Stimulated activated CD4-positive, alpha-beta T cell treated with anti-CD3 and anti-CD28 coated beads, TNF-alpha, amount 100 ng/mL, for 1 hour (primary cell): ENCODE measurements at places on chromosomes 1 and 21.

DNA sequence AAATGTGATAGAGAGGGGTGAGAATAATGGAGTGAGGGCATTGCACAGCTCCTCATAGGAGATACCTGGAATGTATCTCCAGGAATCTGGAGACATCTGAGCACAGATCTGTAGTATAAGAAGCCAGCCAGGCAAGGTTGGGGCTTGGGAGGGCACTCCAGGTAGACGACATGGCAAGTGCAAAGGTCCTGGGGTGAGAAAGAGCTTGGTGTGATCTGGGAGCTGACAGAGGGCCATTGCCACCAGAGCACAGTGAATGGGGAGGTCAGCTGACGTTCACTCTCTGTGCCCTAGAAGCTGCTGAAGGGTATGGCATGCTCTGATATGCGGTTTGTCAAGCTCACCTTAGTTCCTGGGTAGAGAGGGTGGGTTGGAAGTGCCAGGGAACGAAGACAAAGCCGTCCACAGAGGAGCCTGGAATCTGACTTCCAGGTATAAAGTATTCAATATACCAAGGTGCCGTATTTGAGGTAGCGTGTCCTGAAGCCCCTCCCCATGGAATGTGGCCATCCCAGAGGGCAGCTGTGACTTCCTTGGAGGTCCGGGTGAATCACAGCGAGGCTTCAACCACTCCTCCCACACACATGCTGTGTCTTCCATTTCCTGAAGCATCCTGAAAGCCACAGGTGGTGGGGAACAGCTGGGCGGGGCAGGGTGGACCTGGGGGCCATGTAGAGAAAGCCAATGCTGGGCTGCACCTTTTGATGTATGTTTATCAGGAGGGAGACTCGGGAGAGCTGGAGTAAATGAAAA lies 182.7 kb upstream of the KLHDC7A start:
- no peak for DNase-seq

GRCh38 chr1:209403921-209404320 lies 179.6 kb upstream of the CAMK1G start:
- no peak for DNase-seq

- no peak for DNase-seq
Measured at GRCh38 chr1:26739329-26739914, 43.6 kb downstream of the ARID1A start.

DNA sequence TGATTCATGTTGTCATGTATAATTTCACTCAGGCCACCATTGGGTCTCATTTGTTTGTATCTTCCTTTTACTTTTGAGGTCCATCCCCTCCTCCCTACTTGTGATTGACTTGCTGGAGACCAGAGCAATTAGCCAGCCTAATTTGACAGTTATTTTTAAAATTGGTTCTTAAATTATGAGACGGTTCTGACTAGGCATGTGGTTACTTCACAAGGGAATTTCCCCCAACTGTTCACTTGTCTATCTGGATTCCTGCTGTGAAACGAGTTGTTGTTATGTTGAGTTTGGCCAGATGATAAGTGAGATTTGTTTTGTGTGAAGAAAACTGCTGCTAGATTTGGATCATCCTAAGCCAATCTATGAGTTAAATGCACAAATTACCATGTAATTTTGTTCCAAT lies 359.1 kb downstream of the BARHL2 start:
- DNase-seq: no peak

DNA sequence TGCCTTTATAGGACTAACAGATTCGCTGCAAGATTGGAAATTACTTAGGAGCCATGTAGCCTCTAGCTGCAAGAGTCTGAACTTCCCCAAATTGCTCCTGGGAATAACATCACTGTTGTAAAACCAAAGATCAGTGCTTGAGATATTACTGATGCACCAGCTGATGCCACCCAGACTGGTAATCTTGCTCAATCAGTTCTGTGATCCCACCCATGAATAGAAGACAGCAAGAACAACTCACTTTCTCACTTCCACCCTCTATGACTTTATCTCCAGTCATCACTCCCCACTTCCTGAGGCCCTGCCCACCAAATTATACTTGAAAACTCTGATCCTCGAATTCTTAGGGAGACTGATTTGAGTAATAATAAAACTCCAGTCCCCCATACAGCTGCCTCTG lies 1011.1 kb downstream of the PLA2G4A start:
- no peak for DNase-seq

DNA sequence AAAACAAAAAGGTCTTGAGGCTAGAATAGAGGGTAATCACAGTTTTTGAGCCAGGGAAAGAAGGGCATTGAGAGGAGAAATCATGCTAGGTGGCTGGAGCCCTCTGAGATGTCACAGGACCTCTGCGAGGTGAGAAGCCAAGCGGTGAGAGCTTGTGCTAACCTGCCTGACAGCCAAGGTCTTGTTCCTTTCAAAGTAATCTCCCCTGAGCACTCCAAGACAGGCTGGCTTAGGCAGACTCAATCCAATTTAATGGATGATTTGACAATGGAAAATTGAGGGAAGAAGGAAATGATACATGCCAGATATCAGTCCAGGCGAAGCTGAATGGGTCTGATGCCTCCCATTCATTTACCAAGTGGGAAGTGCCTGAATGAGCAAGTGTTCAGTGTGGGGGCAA lies 311.9 kb upstream of the PTBP2 start:
- no peak for DNase-seq

DNA sequence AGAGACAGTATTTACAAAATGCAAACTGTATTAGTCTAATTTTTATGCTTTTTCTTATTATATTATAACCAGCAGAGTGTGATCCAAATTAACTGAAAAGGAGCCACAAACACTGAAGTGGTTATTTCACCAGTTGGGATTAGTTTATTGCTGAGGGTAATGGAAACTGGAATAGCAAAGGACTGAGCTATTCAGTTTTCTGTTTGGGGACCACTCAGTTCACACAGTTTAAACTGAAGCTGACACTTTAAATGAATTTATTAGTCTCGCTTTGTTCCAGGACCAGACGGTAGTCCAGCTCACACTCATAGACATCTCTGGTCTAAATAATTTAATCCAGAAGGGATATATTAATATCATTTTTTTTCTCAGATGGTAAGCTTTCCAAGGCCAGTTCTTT lies 410.7 kb downstream of the LTN1 start:
- no peak for DNase-seq

- DNase-seq: no peak
Measured at GRCh38 chr21:18252256-18252655, 7.6 kb downstream of the CHODL start.

- no peak for DNase-seq
Measured at GRCh38 chr1:192789871-192790270, 19.0 kb upstream of the RGS2 start.

DNA sequence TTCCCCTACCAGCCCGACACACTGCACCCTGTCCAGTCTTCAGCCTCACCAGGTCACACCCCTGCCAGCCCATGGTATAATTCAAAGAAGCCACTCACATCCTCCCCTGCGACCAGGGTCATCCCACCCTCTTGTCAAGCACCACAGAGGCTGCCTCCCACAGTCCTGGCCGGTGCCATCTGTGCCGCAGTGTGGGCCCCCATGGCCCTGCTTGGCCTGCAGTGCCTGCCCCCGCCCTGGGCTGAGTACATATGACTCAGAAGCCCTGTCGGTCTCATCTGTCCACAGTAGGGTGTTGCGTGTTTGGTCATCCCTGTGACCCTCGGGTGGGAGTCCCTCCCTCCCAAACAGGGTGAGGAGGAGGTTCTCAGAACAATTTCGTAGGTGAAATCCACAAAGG lies 190.8 kb upstream of the AJAP1 start:
- DNase-seq: no peak

- no peak for DNase-seq
Measured at GRCh38 chr21:33432496-33432895, 29.3 kb downstream of the IFNGR2 start.

- no peak for DNase-seq
Measured at GRCh38 chr1:229254910-229255541, 15.9 kb upstream of the RAB4A start.

DNA sequence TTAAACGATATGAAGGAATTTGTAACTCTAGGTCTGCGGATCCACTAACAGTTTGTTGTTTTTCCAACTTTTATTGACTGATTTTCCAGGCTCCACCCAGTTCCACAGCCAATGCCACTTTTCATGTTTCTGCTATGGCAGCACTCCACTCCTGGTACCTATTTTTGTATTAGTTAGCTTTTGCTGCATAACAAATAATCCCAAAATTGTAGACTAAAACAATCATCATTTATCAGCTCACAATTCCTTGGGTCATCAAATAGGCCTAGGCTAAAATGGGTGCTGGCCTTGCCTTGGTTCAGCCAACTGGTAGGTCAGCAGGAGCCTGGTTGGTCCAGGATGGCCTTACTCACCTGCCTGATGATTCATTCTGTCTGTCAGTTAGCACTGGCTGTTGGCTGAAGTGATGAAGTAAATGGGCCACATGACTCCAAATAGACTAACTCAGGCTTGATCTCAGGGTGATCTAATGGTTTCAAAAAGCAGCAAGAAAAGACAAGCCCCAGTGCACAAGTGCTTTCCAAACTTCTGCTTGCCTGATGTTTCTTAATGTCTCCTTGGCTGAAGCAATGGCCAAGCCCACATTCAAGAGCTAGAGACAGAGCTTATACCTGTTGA lies 3.2 kb upstream of the C8B start:
- no peak for DNase-seq

DNA sequence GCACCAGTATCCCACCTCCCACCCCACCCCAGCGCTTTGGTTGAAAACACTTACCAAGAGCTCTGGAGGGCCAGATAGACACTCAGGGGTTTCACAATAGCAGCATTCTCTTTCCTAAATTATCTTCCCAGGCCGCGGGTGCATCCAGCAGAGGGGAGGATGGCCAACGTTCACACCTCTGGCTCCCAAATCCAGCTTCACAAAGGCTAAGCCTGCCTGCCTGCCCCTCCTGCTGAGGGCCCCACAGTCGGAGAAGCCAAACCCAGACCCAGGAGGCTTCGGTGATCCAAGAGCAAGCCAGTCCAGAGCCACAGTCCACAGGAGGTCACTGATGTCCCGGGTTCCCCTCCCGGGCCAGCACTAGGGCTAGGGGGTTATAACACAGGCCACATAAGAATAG lies 231.9 kb downstream of the TRABD2B start:
- DNase-seq: no peak

GRCh38 chr21:35381743-35382310 lies 332.7 kb upstream of the RUNX1 start:
- no peak for DNase-seq

DNA sequence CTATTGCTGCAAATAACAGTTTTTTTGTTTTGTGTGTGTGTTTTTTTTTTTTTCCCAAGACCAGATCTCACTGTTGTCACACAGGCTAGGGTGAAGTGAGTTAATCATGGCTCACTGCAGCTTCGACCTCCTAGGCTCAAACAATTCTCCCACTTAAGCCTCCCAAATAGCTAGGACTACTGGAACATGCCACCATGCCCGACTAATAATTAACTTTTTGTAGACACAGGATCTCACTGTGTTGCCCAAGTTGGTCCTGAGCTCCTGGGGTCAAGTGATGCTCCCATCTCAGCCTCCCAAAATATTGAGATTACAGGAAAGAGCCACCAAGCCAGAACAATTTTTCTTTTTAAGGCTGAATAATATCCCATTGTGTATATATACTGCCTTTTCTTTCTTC lies 34.9 kb downstream of the DRAM2 start:
- no peak for DNase-seq
